ENCODE measurements at places on chromosomes 16 and 17.

GRCh38 chr17:80636361-80637018 is 91.9 kb downstream of the RPTOR start:
- no peak for DNase-seq

- DNase-seq: peak; percentile 68
Observed at GRCh38 chr17:80455336-80455710, 21.1 kb downstream of the NPTX1 start.

GRCh38 chr16:24052329-24053098 is 203.6 kb upstream of the CACNG3 start:
- DNase-seq: no peak

DNA sequence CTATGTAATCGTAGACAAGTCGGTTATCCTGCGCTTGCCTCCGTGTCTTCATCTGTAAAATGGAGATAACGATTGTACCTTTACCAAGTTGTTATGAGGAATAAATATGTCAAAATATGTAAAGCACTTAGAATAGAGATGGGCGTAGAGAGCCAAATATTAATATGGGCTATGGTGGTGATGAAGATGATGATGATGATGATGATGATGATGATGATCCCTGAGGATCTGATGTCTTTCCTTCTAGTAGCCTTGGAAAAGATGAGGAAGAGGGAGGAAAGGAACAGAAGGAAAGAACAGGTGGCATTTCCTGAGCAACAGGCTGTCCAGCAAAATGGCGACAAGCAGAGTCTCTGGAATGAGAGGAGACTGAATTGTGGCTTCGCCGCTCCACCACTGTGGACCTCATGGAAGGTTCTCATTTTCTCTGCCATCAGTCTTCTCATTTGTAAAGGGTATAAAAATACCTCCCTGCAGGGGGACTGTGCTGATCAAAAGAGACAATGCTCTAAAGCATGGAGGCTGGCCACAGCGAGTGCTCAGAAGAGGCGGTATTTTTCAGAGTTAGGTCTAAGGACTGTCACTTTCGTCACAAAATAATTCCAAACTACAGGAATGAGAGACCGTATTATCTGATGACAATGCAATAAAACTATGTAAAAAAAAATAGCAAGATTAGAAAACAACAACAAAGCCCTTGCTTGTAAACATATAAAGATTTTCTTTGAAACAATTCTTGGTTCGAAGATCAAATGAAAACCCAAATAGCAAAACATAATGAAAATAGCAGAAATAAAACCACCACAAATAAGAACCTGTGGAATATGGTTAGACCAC is 17.2 kb upstream of the RCVRN start:
- DNase-seq: no peak

GRCh38 chr16:10339777-10340732 is 45.8 kb upstream of the ATF7IP2 start:
- DNase-seq: no peak

- DNase-seq: no peak
Observed at GRCh38 chr17:49290690-49291359, 60.2 kb upstream of the PHOSPHO1 start.

DNA sequence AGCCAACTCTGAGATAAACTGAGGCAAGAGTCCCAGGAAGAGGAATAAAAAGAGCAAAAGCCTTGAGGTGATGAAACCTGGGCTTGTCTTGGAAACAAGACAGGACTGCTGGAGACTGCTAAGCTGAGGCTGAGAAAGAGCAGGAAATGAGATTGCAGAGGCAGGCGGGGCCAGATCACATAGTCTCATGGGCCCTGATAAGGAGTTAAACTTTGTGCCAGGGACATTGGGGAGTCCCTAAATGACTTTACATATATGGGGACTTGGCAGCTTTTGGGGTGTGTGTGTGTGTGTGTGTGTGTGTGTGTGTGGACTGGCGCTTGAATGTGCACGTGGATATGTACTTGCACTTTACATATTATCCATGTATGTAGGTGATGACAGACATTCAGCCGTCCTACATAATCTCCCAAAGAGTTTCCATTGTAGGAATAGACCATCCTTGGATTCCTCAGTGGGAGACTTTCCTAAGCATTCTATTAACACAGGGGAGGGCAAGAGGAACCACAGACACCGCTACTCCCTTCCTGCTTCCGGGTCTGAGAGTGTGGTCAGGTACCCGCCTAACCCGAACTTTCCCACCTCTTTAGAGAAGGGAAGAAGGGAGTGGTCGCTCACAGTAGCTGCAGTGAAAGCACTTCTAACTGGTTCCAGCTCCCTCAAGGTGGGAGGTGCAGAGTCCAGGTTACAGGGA is 123.1 kb downstream of the LYRM1 start:
- DNase-seq: no peak

DNA sequence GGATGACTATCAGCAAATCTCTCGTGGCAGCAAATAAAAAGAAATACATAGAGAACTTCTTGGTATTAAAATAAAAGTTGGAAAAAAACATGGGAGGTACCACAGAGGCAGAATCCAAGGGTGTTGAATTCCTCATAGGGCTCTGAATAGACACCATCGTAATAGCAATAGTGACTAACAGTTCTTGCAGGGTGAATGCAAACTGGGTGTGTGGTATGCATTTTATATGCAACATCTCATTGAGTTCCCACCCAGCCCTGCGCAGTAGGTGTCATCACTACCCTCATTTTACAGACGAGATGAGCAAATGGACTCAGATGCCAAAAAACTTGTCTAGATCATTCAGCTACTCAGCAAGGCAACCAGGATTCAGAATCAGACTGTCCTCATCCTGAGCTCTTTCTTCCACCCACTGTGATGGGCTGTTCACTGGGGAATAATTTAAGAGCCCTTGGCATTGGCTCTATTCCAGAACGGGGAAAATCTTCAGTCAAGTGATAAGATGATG is 354.6 kb upstream of the CDH11 start:
- DNase-seq: no peak

- DNase-seq: peak; percentile 13
Observed at GRCh38 chr17:75181608-75182318, 996 bp downstream of the SUMO2 start.

DNA sequence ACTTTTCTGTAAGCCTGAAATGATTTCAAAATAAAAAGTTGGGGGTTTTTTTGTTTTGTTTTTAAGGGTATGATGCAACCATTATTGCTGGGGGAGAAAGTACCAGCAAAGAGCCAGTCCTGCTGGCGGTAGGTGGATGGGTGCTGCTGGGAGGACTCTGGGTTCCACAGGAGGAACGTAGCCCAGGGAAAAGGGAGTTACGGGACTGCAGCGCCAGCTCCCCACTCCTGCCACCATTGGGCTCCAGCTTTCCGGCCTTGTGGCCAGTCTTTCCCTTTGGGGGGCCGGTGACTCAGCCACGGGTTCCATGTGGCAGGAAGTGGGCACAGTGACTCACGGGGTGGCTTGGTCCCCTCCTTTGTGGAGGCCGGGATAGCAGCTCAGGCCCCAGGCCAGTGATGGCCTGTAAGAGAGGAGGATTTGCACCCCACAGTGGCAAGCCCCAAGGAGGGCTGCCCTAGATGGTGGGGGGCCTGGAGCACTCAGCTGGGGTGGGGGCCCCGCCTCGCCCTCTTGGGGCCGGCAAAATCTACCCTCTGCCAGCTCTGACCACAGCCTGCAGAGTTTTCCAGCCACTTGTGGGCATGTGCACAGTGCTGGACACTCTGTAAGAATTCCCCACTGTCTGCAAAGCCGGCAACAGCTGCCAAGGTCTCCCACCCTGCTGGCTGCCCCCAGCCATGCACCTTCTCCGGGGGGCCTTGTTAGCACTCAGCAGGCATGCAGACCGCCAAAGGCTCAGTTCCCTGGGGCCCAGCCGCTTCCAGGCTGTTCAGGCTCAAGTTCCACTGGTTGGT is 30.4 kb downstream of the SOCS3 start:
- no peak for DNase-seq

DNA sequence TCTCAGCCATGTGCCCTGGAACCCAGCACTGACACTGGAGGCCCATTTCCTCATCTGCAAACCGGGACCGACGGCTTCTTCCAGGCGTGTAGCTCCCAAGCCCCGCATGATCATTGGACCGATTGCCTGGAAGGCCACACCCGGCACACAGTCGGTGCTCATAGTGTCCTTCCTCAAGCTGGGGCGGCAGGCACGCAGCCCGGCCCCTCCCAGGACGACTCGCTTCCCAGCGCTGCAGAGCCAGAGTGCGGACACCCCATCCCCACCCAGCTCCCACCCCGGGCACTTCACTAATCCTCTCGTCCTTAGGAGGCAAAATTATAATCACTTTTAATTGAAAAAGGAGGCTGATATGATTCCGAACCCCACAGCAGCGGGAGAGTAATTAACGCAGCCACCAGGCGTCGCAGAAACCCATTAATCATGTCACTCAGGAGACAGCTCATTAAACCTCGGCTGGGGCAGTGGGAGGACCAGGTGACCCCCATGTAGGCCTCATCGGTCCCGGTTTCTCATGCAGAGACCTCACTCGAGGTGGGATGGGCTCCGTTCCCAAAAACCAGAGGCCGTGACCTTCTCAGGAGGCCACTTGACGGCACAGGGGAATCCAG is 33.1 kb downstream of the ZNF469 start:
- DNase-seq: no peak

GRCh38 chr17:42422958-42423712 is at the start of gene CAVIN1:
CAVIN1 (minus strand) TSS chr17:42423256; CDS start chr17:42423097, 159 bp downstream.
- no peak for DNase-seq

- no peak for DNase-seq
Observed at GRCh38 chr17:45319239-45319703, 2.5 kb upstream of the MAP3K14 start.

- no peak for DNase-seq
Observed at GRCh38 chr16:10345629-10346028, 40.2 kb upstream of the ATF7IP2 start.

- no peak for DNase-seq
Observed at GRCh38 chr16:15576960-15577958, 65.7 kb downstream of the MARF1 start.

- DNase-seq: no peak
Observed at GRCh38 chr16:25693631-25694030, 1.9 kb downstream of the HS3ST4 start.

DNA sequence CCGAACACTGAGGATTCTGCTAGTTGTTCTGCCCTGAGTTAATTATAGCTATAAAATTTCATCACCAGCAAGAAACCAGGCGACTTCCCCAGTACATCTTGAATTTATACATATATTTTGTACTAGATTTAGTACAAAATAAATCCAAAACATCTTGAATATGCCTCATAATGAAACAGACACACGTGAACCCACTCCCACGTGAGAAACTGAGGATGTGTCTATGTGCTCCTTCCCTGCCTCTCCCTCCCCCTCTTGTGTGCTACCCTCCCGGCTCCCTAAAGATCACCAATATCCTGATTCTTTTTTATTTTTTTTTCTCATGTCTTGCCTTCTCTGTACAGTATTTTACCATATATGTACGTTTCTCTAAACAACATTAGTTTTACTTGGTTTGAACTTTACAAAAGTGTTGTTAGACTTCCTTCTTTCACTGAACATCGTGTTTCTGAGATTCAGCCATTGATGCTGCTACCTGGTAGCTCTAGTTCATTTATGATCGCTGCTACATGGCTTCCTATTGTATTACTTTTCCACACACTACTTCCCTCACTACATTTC is 1.1 kb upstream of the LCMT1 start:
- no peak for DNase-seq

DNA sequence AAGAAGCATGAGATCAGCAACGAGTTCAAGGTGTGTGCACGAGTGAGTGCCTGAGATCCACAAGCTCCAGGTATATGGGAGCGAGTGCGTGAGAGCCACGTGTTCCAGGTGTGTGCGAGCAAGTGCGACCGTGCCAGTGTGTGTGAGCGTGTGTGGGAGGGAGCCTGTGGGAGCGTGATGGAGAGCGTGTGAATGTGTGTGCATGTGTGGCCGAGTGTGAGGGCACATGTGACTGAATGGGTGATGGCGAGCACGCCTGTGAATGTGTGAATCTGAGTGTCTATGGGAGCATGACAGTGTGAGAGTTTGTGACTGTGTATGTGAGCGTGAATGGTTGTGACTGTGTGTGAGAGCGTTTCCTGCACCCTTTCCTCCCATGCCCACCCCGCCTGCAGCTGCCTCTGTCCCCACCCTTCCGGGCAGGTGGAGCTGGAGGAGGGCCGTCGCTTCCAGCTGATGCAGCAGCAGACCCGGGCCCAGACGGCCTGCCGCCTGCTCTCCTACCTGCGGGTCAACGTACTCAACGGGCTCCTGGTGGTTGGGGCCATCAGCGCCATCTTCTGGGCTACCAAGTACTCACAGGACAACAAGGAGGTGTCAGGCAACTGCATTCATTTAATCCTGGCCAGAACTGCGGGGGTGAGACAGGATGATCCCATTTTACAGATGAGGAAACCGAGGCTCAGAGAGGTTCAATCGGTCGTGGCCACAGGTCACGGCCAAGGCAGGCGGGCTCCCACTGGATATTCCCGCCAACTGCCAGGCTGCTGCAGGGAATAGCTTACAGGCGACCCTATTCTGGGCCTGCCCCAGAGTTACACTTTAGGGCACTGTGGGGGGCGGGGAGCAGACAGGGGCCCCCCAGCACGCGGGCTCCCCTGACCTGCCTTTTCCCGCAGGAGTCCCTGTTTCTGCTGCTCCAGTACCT is 3.7 kb downstream of the TMC8 start:
- no peak for DNase-seq

- no peak for DNase-seq
Observed at GRCh38 chr16:78483124-78483992, 383.9 kb downstream of the WWOX start.

GRCh38 chr17:28467456-28468025 is 5.9 kb upstream of the SLC13A2 start:
- DNase-seq: no peak

DNA sequence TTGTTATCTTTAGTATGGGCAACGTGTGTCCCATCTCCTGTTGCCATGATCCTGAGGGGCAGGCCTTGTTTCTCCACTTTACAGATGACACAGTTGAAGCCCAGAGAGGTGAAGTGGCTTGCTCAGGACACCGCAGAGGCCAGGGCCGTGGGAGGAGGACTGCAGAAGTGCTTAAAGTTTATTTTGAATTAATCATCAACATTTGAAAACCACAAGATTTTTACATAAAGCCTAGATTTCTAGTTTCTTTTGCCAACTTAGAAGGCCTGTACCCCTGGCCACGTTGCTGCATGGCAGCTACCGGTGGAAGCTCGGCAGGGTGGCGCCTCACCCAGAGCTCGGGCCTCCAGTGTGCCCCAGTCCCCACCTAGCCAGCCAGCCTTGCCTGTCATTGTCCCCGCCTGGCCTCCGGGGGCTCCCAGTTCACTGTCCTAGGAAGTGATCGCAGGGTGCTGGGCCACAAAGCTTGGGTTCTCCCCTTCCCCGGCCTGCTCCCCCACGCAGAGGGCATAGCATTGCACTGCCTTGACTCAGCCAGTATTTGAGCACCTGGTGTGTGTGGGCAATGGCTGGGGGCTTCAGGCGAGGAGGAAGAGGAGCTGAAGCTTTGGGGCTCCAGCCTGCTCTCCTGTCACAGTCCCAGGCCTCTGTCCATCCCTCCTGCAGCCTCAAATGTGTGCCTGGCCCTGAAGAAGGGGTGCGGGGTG is 14.8 kb upstream of the ADCY7 start:
- no peak for DNase-seq

Measured in GM19239 (cell line).